GM18507 (cell line): ENCODE measurements at places on chromosomes 6 and 20.
A peak's percentile ranks its signal among the peaks of the same experiment; 100 is the strongest.

GRCh38 chr20:31605902-31606803 lies 1.1 kb downstream of the ID1 start:
- no peak for DNase-seq

DNA sequence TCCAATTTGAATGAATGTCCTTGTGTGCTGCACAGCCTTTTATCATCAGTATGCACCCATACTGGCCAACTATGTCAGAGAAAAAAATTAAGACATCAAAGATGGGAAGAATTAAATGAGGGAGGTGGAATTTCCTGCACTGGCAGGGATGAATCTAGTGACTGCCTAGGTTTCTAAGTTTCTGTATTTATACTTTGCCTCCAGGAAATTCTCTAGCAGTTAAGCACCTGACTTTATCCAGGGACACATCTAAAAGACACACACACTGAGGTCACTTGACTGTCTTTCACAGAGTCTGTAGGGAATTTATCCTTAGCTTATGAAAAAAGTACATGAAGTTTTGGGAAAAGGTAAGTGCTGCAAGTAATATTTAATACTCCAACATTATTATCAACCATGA lies 636.5 kb upstream of the PTCHD4 start:
- no peak for DNase-seq

- no peak for DNase-seq
Observed at GRCh38 chr6:33785778-33786177, 3.2 kb downstream of the LEMD2 start.

DNA sequence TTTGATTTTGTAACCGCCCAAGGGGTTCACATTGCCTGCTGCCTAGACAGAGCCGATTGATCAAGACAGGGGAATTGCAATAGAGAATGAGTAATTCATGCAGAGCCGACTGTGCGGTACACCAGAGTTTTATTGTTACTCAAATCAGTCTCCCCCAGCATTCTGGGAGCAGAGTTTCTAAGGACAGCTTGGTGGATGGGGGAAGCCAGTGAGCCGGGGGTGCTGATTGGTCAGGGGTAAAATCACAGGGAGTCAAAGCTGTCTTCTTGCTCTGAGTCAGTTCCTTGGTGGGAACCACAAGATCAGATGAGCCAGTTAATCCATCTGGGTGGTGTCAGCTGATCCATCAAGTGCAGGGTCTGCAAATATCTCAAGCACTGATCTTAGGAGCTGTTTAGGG lies 60.0 kb upstream of the EZR start:
- DNase-seq, result no peak

GRCh38 chr6:135088281-135088680 lies 33.7 kb upstream of the HBS1L start:
- no peak for DNase-seq

DNA sequence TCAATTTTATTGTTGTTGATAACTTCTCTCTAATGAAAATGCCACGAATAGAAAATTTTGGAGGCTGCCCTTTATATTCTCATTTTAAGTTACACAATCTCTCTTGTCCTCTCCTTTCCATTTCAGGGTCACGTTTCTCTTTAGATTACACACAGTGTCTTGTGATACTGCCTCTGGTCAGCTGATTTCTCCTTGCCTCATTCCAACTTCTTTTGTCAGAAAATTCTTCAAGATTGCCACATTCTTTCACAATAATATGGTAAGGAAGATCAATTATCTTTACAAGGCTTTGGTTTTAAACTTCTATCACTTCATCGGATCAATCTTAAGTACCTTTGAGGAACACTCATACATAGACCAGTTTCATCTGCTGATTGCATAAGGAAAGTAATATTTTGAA lies 370.3 kb downstream of the RFPL4B start:
- DNase-seq, result no peak

DNA sequence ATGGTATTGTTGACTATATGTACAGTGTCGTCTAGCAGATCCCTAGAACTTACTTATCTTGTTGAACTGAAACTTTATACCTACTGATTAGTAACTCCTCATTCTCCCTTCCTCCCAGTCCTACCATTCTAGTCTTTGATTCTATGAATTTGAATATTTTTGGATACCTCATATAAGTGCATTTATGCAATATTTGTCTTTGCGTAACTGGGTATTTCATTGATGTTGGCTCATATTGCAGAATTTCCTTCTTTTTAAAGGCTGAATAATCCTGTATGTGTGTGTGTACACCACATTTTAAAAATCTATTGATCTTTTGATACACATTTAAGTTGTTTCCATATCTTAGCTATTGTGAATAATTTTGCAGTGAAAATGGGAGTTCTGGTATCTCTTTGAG lies 119.9 kb downstream of the SOX4 start:
- DNase-seq, result no peak

- DNase-seq, result no peak
Observed at GRCh38 chr20:10788877-10789276, 115.1 kb upstream of the JAG1 start.

GRCh38 chr6:78345882-78346281 lies 521.5 kb upstream of the IRAK1BP1 start:
- no peak for DNase-seq

GRCh38 chr6:140427842-140428241 lies 1053.4 kb upstream of the CITED2 start:
- no peak for DNase-seq

GRCh38 chr20:43508604-43509040 lies 1.1 kb downstream of the L3MBTL1 start:
- DNase-seq, result no peak

- DNase-seq, result no peak
Observed at GRCh38 chr6:163963205-163964120, 548.9 kb downstream of the QKI start.

GRCh38 chr20:19929012-19929360 lies 88.2 kb upstream of the NAA20 start:
- no peak for DNase-seq

DNA sequence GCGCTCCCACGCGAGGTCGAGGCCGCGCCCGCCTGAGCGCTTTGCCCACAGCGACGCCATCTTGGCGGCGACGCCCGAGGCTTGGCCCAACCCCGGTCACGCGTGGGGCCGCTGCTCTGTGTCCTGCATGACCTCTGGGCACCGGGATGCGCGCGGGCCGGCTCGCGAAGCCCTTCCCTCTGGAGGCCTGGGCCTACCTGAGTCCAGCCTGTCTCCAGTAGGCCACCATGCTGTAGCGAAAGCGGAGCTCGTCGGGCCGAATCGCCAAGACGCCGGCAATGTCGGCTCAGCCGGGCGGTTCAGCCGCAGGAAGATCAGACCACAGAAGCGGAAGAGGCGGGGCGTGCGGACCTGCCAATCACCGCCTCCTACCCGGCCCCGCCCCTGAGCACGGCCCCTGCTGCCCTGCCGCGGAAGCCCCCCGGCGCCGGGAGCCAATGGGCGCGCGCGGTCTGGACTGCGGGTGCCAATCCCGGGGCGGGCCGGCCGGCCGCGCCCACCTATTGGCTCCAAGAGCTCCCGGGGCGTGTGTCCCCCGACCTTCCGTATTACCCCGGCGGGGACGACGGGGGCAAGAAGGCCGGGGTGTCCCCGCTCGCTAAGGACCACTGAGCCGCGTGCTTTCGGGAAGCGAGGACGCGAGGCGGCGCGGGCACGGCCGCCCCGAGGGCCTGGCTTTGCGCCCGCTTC lies at the start of gene ATP5F1E:
ATP5F1E (minus strand) TSS at position 313 of the 690 bp plus-strand sequence; CDS start at position 229, 84 bp downstream.
- peak; percentile 88 for DNase-seq

DNA sequence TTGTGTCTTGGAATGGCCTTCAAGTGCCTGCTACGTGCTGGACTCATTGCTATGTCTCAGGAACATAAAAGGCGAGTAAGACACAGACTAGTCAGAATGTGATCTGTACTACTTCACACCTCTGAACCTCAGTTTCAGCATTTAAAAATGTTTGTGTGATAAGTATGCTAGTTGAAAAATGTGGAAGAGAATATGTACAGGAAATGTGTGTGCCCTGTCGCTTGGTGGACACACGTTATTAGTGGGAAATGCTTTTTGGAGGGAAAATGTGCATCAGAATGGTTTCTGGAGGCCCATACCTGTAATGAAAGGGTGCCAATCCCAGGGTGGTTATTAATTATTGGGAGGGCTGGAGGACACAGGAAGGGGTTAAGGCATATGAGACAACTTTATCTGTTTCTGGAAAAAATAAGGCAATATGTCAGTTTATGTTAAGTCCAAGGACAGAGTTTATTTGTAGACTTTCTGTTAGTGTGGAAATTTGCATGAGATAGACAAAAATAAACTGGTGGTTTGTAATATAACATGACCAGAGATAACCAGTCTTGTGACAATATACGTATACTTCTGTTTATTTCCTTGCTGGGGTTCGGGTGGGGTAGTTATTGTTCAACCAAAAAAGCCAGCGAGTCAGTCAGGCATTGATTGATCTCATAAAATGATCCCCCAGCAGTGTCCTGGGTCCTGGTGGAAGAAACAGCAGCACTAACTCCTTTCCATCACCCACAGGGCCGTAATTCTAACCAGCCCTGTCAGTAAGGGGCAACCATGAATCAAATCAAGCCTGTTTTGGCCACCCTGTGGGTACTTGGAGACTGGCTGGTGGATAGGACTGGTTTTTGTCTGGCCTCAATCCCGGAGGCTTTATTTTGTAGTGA lies 117.9 kb downstream of the JARID2 start:
- peak; percentile 32 for DNase-seq

GRCh38 chr6:45946887-45947286 lies 68.8 kb downstream of the CLIC5 start:
- no peak for DNase-seq

DNA sequence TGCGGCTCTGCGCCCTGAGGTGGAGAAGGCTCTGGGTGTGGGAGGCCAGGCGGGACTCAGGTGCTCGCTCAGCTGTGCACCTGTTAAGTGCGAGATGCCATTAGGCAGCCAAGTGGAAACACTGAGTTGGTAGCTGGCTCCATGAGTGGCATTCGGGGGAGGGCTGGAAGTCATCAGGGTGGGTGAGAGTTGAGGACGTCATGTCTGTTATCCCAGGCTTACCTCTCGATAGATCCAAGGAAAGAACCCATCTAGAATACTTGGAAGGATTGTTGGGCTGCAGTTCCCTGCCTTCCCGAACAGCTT lies 41.3 kb downstream of the TAF8 start:
- DNase-seq, result no peak

DNA sequence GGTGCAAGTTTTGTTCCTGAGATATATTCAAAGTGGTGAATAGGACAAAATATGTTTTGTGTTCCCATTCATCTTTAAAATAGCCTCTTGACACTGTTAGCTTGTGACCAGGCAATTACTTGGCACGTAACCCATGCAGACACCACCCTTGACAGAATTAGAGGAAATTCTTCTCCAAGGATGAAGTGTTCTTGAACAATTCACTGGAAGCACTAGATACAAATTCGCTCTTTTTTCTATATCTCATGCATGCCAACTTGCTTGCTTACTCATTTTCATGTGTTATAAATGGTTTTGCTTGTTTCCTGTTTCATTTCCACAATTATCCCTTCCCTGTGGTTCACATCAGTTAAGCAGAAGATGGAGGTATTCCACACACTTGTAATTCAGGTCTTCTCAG lies 105.2 kb upstream of the MAN1A1 start:
- DNase-seq, result no peak

- peak; percentile 56 for DNase-seq
Observed at GRCh38 chr20:62219992-62220665, at the start of gene HRH3. Gene HRH3, minus strand, starts transcription at chr20:62220278. Its CDS starts 308 bp downstream, at chr20:62219970.

DNA sequence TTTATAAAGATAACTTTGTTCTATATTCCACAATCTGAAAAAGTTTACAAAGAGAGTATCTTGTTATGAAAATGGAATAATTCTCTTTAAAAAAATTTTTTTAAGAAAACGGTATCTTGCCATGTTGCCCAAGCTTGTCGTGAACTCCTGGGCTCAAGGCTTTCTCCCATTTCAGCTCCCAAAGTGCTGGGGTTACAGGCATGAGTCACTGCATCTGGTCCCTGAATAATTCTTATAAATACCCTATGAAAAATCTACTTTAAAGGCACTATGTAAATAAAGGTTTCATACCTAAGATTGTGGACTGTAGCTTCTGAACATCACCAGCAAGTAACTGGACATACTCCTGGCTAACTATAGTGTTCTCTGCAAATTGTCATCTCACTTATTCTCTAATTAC lies 60.3 kb downstream of the SAMD3 start:
- DNase-seq, result no peak

GRCh38 chr20:53030061-53030460 lies 57.9 kb downstream of the TSHZ2 start:
- no peak for DNase-seq

- DNase-seq, result no peak
Observed at GRCh38 chr20:58512808-58513552, 2.2 kb downstream of the APCDD1L start.

DNA sequence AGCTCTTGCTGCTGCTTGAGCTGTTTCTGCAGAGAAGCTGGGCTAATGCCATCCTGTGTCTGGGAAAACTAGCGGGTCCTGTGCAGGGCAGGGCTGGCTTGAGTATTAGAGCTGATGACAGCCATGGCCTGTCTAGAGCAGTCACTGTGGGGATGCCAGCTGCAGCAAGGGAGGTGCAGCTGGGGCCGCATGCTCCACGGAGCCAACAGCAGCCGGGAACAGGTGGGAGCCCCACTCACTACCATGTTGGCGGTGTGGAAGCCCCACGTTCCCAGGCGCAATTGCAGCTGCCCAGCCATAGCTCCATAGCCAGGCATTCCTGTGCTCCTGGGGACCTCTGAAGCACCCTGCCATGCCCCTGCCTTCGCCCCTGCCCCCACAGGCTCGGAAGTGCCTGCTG lies 212.9 kb downstream of the TFAP2C start:
- DNase-seq, result no peak

DNA sequence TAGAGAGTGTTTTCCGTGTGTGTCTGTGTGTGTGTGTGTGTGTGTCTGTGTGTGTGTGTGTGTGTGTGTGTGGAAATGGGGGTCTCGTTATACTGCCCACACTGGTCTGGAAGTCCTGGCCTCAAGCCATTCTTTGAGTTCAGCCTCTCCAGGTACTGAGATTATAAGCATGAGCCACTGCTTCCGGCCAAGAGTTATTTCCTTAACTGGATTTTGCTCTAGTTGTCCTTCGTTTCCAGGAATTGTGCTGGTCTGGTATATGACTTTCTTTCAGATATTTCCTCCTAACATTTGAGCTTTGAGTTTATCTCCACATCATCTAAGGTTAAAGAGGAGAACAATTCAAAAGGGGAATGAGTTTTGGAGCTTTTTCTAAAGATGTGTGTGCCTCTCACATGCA lies 124.8 kb downstream of the SH3BGRL2 start:
- no peak for DNase-seq

DNA sequence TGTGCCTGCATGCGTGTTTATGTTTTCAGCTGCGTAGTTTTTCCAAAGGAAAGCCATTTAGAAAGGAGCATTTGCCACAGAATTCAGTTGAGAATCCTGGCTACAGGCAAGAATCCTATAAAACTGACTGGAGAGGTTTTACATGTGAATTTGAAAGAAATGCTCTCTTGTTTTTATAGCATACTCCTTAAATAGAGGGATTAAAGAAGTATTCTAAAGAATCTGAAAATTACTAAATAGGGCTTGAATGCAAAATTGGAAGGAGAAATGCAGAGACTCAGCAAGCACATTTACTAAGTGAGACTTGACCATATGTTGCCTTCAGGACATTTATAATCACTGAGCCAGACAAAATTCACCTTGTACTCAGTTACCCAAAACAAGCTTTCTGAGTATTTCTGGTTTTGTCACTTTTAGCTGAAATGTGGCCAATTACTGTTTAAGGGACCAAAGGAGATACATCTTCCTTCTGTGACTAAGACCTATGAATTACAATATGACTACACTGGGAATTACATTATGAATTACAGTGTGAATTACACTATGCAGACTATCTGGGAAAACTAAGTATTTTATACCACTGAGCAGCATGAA lies 107.4 kb upstream of the ASCC3 start:
- DNase-seq, result no peak
